GM04504 (cell line): ENCODE measurements at places on chromosomes 7 and 10.

DNA sequence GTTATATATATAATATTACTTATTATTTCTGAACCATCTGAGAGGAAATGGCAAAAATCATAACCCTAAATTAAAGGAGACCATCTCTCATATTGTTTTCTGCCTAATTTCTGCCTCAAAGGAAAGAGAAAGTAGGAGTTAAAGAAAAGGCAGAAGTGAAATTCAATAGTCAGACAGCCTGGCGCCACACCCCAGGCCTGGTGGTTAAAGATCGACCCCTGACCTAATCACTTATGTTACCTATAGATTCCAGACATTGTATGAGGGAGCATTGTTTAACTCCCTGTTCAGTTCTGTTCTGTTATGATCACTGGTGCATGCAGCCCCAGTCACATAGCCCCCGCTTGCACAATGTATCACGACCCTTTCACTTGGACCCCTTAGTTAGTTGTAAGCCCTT lies 24.9 kb upstream of the CHST3 start:
- DNase-seq: no peak

DNA sequence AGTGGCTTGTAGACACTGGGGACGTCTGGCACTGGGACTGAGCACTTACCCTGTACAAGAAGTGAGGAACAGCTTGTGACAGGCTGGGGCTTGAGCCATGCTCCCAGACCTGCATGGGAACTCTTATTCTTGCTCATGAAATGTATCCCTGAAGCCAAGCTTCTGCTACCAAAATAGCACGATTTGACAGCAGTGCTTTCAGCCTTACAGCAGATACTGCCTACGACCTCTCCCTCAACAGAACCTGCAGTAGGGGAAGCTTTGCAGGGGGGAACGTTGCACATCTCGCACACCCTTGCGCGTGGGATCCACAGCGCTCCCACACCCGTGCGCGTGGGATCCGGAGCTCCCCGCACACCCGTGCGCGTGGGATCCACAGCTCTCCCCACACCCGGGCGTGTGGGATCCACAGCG lies 88.0 kb downstream of the CREM start:
- DNase-seq: no peak

GRCh38 chr10:73644767-73645166 lies 3.5 kb upstream of the MYOZ1 start:
- no peak for DNase-seq

- peak; percentile 35 for DNase-seq
These were observed 39.1 kb upstream of the PARD3 start for GRCh38 chr10:34854147-34854601.

GRCh38 chr7:71173955-71174354 lies 42.0 kb downstream of the GALNT17 start:
- DNase-seq: no peak

GRCh38 chr10:78397786-78398185 lies 364.1 kb downstream of the RPS24 start:
- DNase-seq: no peak

DNA sequence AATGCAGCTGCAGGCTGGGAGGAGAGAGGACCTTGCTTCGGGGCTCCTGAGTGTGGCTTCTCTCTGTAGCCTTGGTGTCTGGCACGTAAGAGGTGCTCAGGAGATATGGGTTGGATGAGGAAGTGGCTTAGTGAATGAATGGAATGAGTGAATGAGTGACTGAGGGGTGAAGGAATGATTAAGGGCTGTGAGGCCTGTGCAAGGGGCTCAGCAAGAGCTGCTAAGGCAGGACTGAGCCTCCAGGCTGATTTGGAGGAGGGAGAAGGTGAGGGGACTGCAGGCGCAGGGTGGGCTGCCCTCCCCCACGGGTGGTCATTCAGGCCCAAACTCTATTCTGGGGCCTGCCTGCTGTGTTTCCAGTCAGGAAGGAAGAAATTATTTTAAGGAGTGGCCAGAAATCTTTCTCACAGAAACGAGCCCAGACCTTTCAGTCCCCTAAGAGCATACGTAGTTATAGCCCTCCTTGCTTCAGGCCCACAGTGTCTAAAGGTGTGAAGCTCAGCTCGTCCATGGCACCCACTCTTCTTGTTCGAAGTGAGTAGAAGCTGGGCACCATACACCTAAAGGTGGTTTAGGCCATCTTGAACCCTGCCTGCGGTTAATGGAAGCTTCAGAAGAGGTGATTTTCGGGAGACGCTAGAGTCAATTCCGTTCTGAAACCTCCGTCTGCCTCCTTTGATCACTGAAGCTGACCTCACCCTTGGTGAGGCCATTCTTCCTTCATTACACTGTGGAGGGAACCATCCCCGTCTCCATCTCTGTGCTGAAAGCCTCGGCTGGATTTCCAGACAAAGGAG lies 49.5 kb upstream of the SAMD8 start:
- DNase-seq: no peak

DNA sequence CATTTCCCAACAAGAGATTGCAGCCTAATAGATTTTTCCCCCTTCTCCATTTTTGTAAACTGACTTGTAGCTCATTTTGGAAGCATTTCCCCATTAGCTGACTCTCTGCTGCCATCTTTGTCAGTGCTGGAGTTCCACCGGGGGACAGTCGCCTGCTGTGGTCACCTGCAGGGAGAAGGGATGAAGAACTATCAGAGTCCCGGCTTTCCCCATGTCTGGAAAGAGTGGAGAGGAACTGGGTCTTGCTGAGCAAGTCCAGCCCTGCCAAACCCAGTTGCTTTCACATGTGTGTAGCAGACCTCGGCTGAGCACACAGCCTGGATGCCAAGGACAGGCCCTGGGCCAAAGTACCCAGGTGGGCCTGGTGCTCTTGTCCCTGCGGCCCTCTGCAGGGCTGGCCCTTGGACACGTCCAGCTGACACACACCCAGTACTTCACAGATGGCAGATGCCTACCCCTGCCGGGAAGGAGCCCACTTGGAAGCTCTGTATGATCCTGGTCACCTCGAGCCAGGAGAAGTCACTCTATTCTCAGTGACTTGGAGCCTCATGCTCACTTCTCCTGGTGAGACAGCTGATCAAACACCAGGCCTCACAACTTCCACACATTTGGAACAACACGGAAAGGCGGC lies 157.3 kb upstream of the NPVF start:
- no peak for DNase-seq

- no peak for DNase-seq
These were observed 2.9 kb upstream of the GDI2 start for GRCh38 chr10:5816170-5816569.

GRCh38 chr10:128624656-128625530 lies 498.7 kb upstream of the MKI67 start:
- DNase-seq: no peak

DNA sequence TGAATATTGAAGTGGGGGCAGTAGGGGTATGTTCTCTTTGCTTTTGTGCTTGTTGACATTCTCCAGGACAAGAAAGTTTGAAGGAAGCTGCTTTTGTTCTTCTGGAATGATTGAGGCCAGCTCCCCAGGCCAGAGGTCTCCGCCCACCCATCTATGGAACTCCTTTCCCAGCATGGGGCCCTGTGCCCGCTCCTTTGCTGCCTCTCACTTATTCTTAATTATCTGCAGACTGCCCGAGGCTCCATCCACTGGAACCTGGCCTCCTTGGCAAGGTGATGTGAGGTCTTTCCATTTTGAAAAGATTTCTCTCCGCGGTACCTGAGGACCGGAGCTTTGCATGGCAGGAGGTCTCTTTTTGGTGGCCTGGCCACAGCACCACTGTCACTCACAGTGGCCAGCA lies 39.3 kb upstream of the MKI67 start:
- no peak for DNase-seq

GRCh38 chr10:114359041-114359952 lies 45.0 kb downstream of the AFAP1L2 start:
- no peak for DNase-seq
